ENCODE measurements at places on chromosomes 6 and 20. TPM values are rescaled to one million over a fixed set of nuclear protein-coding genes. Genes with fewer than 3 reads are reported as not detected.
A peak's percentile ranks its signal among the peaks of the same experiment; 100 is the strongest.

DNA sequence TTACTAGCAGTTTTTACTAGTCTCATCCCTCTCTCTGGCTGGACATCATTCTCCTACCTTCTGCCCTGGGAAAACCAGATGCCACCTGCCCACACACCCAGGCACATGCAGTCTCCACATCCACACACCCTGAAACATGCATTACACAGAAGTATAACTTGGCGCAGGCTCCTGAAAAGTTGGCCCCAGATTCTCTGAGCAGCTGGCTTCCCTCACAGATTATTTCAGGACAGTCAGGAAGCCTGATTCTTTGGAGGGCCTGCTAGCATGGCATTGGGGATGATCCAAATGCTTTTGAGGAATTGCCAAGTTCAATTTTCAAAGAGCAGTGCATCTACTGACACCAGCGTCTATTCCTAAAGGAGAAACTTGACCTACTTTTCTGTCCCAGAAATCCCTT, 27.8 kb upstream of the KIF16B start:
- peaks cover 8% of the 10 kb centered on the region for H3K27me3 ChIP-seq
- H3K36me3 ChIP-seq = no peaks in the 10 kb centered on the region
- DNase-seq = no peak
- no peak overlapping the region for H3K27ac ChIP-seq
- H3K4me1 ChIP-seq = peaks cover 5% of the 10 kb centered on the region
- H3K4me3 ChIP-seq = no peak overlapping the region

DNA sequence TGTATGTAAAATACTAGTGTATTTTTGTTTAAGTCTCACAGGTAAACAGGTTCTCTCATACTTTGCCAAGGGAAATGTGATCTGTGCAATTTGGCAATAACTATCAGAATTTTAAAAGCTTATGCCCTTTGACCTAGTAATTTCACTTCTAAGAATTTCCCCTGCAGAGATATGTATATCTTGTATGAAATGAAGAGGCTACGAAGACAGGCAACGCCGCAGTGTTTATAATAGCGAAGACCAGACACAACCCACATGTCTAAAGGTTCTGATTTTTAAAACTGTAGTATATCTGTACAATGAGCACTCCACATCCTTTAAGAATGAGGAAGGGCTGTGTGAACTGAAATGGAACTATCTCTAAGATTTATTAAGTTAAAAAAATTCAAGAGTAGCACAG, 7.5 kb downstream of the TRAF3IP2 start:
- H3K36me3 ChIP-seq = peaks cover 14% of the 10 kb centered on the region
- H3K27ac ChIP-seq = no peak overlapping the region
- no peak overlapping the region for H3K4me3 ChIP-seq
- no peak for DNase-seq

- no peak overlapping the region for H3K4me3 ChIP-seq
- H3K4me1 ChIP-seq = peaks cover 42% of the 10 kb centered on the region
- peaks cover 29% of the 10 kb centered on the region for H3K36me3 ChIP-seq
- no peak for DNase-seq
Observed at GRCh38 chr6:79028641-79029314, 49.3 kb downstream of the PHIP start.

GRCh38 chr6:6634735-6635075, 46.2 kb downstream of the LY86 start:
- H3K4me3 ChIP-seq = no peak overlapping the region
- H3K36me3 ChIP-seq = no peaks in the 10 kb centered on the region
- no peak overlapping the region for H3K27ac ChIP-seq
- H3K27me3 ChIP-seq = no peaks in the 10 kb centered on the region
- DNase-seq = no peak

DNA sequence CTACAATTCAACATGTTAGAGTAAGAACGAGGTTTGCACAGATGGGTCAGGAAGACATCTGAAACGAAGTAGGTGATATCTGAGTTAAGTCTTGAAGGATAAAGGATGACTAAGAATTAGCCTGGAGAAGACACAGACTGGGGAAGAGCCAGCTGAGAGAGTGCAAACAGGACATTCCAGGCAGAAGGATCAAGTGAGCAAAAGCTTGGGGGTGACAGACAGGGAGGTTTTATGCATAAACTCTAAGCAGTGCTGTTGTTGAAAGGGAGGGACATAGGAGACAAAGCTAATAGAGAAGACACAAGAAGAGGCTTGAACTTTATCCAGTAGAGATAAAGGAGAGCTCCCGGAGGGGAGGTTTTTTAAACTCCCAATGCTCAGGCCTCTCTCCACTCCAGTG, 15.0 kb upstream of the ETV7 start:
- H3K27ac ChIP-seq = no peak overlapping the region
- no peaks in the 10 kb centered on the region for H3K36me3 ChIP-seq
- H3K27me3 ChIP-seq = peaks cover 7% of the 10 kb centered on the region
- H3K4me3 ChIP-seq = no peak overlapping the region
- no peak for DNase-seq
- H3K4me1 ChIP-seq = no peaks in the 10 kb centered on the region

DNA sequence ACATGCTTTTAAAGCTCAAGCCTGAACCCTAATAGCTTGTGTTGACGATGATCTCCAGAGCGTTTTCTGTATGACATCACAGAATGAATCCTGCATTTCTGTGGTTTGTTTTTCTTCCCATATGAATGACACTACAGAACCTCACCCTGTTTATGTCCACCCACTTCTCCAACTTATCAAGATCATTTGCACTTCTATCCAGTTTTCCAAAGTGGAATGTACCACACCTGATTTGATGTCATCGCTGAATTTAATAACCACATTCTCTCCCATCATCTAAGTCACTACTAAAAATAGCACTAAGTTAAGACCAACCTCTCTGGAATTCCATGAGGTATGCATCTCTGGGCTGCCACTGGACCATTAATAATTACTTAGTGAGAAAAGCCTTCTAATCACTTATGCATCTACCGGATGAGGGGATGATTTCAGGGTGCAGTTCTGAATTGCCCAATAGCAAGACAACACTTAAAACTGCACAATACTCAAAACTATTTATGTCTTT, 33.3 kb upstream of the CITED2 start:
- H3K4me1 ChIP-seq = no peaks in the 10 kb centered on the region
- H3K36me3 ChIP-seq = no peaks in the 10 kb centered on the region
- no peak overlapping the region for H3K27ac ChIP-seq
- H3K4me3 ChIP-seq = no peak overlapping the region

DNA sequence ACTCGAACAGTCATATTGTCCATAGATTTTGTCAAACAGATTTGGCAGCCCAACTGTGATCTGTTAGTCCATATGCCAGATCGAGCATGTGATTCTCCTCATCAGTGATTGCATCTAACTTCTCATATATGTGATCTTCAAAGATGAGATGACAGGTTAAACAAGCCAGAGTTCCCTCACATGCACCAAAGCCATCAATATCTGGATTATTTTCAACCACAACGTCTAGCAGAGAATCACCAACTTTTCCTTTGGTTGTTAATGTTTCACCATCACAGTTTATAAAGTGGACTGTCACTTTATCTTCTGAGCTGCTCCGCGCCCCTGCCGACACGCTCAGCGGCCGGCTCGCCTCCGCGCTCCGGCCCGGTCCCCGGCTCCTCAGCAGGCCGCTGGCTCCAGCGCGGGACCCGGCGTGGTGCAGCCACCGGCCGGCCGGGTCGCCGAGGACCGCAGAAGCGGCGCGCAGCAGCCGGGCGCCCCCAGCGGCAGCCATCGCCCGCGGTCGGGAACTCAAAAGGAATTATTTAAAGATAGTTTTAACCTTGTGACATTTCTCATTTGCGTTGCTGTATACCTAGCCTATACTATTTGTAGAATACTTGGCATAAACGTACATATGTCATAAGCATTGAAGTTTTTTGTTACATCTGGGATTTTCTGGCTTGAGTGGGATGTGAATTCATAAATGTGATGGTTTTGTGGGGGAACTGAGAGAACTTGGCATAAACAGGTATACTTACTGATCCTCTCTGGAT, 40.1 kb upstream of the DYNLRB1 start:
- peaks cover 8% of the 10 kb centered on the region for H3K4me1 ChIP-seq
- no peaks in the 10 kb centered on the region for H3K27me3 ChIP-seq
- H3K36me3 ChIP-seq = peaks cover 31% of the 10 kb centered on the region
- H3K27ac ChIP-seq = no peak overlapping the region
- DNase-seq = peak; percentile 47

DNA sequence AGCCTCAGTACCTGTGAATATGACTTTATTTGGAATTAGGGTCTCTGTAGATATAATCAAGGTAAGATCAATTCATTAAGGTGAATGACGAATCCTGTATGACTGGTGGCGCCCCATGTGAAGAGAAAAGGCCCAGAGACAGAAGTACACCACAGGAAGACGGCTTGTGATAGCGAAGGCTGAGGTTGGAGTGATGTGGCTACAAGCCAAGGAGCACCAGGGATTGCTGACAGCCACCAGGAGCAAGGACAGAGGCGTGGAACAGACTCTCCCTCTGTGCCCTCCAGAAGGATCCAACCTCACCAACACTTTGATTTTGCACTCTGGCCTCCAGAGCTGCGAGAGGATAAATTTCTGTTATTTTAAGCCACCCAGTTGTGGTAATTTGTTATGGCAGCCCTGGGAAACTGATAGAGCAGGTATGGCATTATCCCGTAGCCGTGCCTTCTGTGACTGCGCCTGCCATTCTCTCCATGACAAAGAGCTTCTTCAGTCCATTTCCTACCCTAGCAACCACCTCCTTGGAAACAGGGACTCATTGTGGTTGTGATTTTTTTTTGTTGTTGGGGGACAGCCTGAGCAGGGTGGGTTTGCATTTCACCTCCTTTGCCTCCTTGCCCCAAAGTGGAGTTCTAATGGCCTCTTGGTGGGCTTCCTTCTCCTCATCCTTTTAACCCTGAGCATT, 29.6 kb downstream of the PTK7 start:
- H3K36me3 ChIP-seq = no peaks in the 10 kb centered on the region
- no peak overlapping the region for H3K4me3 ChIP-seq
- no peaks in the 10 kb centered on the region for H3K27me3 ChIP-seq
- no peak overlapping the region for H3K27ac ChIP-seq
- DNase-seq = no peak
- H3K4me1 ChIP-seq = no peaks in the 10 kb centered on the region

DNA sequence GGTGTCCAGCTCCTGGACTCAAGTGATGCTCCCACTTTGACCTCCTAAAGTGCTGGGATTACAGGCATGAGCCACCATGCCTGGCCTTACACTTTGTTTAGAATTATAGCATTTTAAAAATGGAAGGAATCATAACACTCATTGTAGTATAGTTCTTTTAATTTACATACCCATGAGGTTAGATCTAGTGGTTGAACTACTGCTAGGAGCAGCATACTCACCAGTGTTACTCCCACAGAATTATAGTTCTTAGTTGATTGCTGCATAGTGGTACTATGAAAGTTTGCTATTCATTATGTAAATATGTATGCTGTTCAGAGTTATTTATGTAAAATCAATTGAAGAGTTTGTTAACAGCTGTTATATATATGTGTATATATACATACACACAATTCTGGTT, 85.4 kb downstream of the MYO6 start:
- H3K27me3 ChIP-seq = no peaks in the 10 kb centered on the region
- H3K36me3 ChIP-seq = peaks cover 3% of the 10 kb centered on the region
- H3K27ac ChIP-seq = no peak overlapping the region
- no peak overlapping the region for H3K4me3 ChIP-seq
- H3K4me1 ChIP-seq = peaks cover 12% of the 10 kb centered on the region
- no peak for DNase-seq

DNA sequence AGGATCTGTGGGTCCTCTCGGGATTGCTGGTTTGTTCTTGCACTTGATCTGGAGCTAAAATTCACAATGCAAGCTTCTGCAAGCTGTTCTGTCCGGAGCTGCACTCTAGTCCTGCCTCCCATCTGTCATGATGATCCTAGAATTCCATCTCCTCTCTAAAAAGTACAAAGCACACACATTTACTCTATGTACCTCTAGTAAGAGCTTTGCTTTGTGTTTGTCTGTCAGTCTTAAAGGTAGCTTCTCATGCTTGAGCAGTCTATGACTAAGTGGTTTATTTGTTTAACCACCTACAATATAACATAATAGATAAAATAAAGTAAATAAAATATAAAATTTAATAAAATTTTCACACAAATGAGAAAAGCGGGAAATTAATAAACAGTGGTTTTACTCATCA, 46.0 kb upstream of the PKIB start:
- DNase-seq = no peak
- no peak overlapping the region for H3K27ac ChIP-seq
- peaks cover 6% of the 10 kb centered on the region for H3K27me3 ChIP-seq

DNA sequence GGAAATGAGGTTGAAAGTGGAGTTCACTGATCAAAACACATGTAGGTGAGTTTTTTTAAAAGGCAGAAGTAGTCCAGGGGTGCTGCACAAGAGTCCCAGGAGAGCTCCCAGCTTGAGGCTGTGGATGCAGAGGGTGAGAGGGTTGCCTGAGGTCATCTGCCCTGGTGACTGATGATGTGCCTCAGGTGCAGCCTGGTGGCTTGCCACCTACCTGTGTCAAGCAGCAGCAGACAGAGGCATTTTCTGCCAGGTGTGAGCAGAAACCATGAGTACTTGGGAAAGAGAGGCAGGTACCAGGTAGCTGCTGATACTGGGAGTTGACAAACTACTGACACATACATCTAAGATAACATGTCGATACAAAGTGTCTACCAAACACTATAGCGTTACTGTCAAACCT, 92.5 kb downstream of the SCP2D1 start:
- DNase-seq = no peak
- no peaks in the 10 kb centered on the region for H3K4me1 ChIP-seq
- peaks cover 6% of the 10 kb centered on the region for H3K27me3 ChIP-seq
- H3K36me3 ChIP-seq = no peaks in the 10 kb centered on the region
- no peak overlapping the region for H3K27ac ChIP-seq

DNA sequence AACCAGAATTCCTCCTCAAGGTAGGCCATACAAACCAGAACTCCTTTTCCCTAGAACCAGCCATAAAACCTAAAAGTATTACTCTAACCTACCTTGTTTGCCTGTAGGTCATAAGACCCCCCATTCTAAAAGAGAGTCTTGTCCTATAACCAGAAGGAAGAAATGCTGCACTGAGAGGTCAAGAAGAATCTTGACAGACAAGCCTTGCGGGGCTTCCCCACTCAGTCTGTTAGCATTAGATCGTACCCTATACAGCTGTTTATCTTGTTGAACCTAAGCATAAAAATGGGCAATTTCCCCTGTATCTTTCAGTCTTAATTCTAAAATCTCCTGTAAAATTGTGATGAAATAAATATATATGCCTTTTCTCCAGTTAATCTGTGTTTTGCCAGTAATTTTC, 52.3 kb upstream of the HFE start:
- peaks cover 12% of the 10 kb centered on the region for H3K27me3 ChIP-seq
- DNase-seq = no peak
- H3K4me3 ChIP-seq = peak overlapping the region; percentile 20
- peaks cover 28% of the 10 kb centered on the region for H3K4me1 ChIP-seq
- H3K27ac ChIP-seq = peak overlapping the region; percentile 99
- peaks cover 13% of the 10 kb centered on the region for H3K36me3 ChIP-seq

- DNase-seq = no peak
- no peaks in the 10 kb centered on the region for H3K4me1 ChIP-seq
- peaks cover 24% of the 10 kb centered on the region for H3K27me3 ChIP-seq
- H3K27ac ChIP-seq = no peak overlapping the region
Observed at GRCh38 chr6:168127384-168127868, 48.4 kb upstream of the FRMD1 start.

- DNase-seq = no peak
- H3K27ac ChIP-seq = no peak overlapping the region
- no peak overlapping the region for H3K4me3 ChIP-seq
Observed at GRCh38 chr6:26275663-26276062, 89.3 kb upstream of the BTN3A2 start.

The SLC22A3 gene
- total RNA-seq = not detected

The SLC2A10 gene
- not detected for total RNA-seq

The MSH5 gene
- 83.8 TPM for total RNA-seq

The TCF21 gene
- total RNA-seq = not detected

The RAMACL gene
- 0.31 TPM for total RNA-seq

Data from activated CD4-positive, alpha-beta memory T cell treated with anti-CD3 and anti-CD28 coated beads for 36 hours (primary cell).